ENCODE measurements at places on chromosomes 16 and 17. TPM values are rescaled to one million over a fixed set of nuclear protein-coding genes. Genes with fewer than 3 reads are reported as not detected.

DNA sequence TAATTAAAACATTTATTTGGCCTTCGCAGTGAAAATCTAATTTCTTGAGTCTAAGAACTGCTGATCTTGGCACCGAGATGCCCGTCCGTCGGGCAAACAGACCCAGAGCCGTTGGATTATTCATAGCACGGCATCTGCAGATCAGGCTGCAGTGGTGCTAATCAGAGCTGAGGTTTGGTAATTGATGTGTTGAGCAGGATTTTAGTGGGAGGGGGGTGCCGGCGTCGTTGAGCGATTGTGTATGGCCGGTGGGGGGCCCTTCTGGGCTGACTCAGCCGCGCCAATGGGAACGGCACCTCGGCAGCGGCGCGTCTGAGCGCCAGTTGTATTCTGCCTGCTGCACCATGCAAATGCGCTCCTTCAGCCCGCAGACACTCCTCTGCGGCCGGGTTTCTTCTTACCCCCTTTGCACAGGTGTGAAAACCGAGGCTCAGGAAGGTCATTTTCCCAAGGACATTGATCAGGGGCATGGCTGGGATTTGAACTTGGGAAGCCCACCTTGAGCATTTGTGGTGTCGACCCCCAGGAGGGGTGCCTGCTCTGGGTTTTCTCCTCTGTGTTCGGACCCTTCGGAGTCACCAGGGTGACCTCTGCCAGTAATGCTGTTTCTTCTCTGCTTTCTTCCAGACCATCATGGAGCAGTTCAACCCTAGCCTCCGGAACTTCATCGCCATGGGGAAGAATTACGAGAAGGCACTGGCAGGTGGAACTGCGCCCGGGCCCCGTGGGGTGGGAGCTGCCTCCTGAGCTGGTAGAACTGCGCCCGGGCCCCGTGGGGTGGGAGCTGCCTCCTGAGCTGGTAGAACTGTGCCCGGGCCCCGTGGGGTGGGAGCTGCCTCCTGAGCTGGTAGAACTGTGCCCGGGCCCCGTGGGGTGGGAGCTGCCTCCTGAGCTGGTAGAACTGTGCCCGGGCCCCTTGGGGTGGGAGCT, 18.4 kb downstream of the BAIAP2 start:
- peaks cover 80% of the 10 kb centered on the region for H3K4me1 ChIP-seq
- no peak overlapping the region for H3K4me3 ChIP-seq
- no peak for DNase-seq
- H3K27ac ChIP-seq: no peak overlapping the region

- H3K27me3 ChIP-seq: no peaks in the 10 kb centered on the region
- no peaks in the 10 kb centered on the region for H3K36me3 ChIP-seq
- no peak for DNase-seq
- no peak overlapping the region for H3K27ac ChIP-seq
These were observed 603.0 kb upstream of the CDH8 start for GRCh38 chr16:62638964-62639870.

- DNase-seq: no peak
- no peaks in the 10 kb centered on the region for H3K27me3 ChIP-seq
- H3K4me3 ChIP-seq: no peak overlapping the region
- H3K27ac ChIP-seq: peak overlapping the region; percentile 20
- peaks cover 22% of the 10 kb centered on the region for H3K4me1 ChIP-seq
These were observed 1.9 kb downstream of the NOD2 start for GRCh38 chr16:50695017-50696000.

GRCh38 chr16:73063854-73064211, 15.9 kb upstream of the ZFHX3 start:
- H3K27me3 ChIP-seq: peaks cover 46% of the 10 kb centered on the region
- peaks cover 83% of the 10 kb centered on the region for H3K4me1 ChIP-seq
- no peaks in the 10 kb centered on the region for H3K36me3 ChIP-seq
- no peak overlapping the region for H3K27ac ChIP-seq

KCNJ2 gene
- polyA plus RNA-seq: not detected

TEDC2 gene
- not detected for polyA plus RNA-seq

DLX4 gene
- not detected for polyA plus RNA-seq
